ENCODE measurements at places on chromosomes 3 and 15.

GRCh38 chr3:170660139-170660538 lies 74.3 kb upstream of the SLC7A14 start:
- DNase-seq = no peak

GRCh38 chr15:63353887-63354286 lies 27.8 kb downstream of the CA12 start:
- DNase-seq = no peak

GRCh38 chr3:5036858-5037257 lies 57.6 kb downstream of the BHLHE40 start:
- no peak for DNase-seq

- no peak for DNase-seq
Observed at GRCh38 chr3:127445581-127446343, 144.8 kb downstream of the TPRA1 start.

GRCh38 chr3:87320756-87321626 lies 44.6 kb upstream of the POU1F1 start:
- DNase-seq = no peak
